Stimulated activated CD8-positive, alpha-beta memory T cell treated with anti-CD3 and anti-CD28 coated beads, Interleukin-4, amount 100 ng/mL, for 24 hours (primary cell): ENCODE measurements at places on chromosomes 6 and 20.

DNA sequence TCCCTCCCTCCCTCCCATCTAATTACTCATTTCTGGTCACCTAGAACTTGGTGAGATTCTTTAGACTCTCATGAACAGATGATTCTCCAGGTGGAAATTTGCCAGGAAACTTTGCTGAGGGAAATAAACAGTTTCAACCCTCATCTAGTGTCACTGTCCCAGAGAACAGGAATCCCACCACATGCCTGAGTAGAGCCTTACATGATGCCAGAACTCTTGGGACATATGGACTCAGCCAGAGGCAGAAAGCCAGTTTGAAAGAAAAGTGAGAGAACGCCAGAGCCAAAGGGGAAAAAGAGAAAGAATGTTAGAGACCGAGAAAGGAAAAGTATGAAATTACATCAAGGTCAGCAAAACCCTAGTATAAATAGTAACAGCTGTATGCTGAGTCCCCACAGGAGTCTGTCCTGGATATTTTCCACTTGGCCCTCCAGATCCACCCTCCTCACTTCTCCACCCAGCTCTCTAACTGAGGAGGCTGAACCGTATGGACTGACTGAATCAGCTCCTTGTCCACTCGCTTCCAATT is 127.5 kb upstream of the COL21A1 start:
- no peak for DNase-seq

DNA sequence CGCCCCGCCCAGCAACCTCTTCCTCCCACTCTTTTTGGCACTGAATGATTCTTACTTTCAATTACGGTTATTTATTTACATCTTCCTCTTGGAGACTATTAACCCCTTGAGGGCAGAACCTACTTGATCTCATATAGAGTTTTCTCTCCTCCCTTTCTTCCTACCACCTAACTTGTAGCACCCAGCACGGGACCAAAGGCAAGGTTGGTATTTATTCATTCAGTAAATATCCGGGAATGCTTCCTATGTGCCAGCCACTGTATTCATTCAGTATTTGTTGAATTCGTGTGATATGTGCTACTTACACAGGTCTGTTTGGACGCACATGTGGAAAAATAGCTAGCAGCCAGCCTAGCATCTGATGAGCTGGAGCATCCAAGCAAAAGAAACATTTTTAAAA is 1.3 kb upstream of the CNKSR3 start:
- no peak for DNase-seq

GRCh38 chr6:162615016-162615705 is 112.4 kb downstream of the PRKN start:
- DNase-seq = no peak

DNA sequence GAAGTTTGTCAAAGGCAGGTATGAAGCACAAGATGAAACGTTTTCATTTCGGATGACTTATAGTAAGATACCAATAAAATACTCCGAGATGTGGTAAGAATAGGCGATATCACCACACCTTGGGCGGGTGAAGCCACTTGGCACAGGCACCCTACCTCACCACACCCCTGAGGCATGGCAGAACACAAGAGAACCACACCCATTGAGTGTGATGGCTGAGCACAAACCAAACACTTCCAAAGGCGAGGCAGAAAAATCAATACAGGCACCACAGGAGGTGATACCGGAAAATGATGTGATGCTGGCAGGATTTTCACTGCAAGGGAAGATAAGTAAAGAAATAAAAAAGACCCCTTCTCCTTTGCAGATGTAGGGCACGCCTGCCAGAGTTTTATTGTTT is 332.9 kb upstream of the PRDM1 start:
- DNase-seq = no peak

GRCh38 chr6:100881707-100882040 is 545 bp upstream of the ASCC3 start:
- DNase-seq = no peak

- DNase-seq = no peak
Measured at GRCh38 chr6:14676064-14676463, 558.5 kb downstream of the CD83 start.
